Urinary bladder (tissue), 4 donors: ENCODE measurements at places on chromosomes 11 and 22. TPM values are rescaled to one million over a fixed set of nuclear protein-coding genes. Genes with fewer than 3 reads are reported as not detected.

ARVCF gene
- 16.0 TPM for polyA plus RNA-seq

APOA5 gene
- polyA plus RNA-seq: 0.38 TPM

OR51F2 gene
- polyA plus RNA-seq: not detected

OR52K2 gene
- polyA plus RNA-seq: not detected

OR52I2 gene
- not detected for polyA plus RNA-seq

FAT3 gene
- polyA plus RNA-seq: 4.1 TPM

NAALAD2 gene
- polyA plus RNA-seq: 1.7 TPM

ISX gene
- polyA plus RNA-seq: not detected

SLC43A3 gene
- 39.7 TPM for polyA plus RNA-seq

SERPING1 gene
- polyA plus RNA-seq: 806 TPM

ANGPTL5 gene
- polyA plus RNA-seq: 0.51 TPM
